Stimulated activated CD8-positive, alpha-beta memory T cell treated with anti-CD3 and anti-CD28 coated beads, Interleukin-4, amount 100 ng/mL, for 1 hour (primary cell): ENCODE measurements at places on chromosomes 6 and 20.

- DNase-seq = no peak
Observed at GRCh38 chr6:143620447-143620846, 57.3 kb upstream of the PHACTR2 start.

- DNase-seq = no peak
Observed at GRCh38 chr6:84556541-84557335, 207.7 kb downstream of the TBX18 start.

DNA sequence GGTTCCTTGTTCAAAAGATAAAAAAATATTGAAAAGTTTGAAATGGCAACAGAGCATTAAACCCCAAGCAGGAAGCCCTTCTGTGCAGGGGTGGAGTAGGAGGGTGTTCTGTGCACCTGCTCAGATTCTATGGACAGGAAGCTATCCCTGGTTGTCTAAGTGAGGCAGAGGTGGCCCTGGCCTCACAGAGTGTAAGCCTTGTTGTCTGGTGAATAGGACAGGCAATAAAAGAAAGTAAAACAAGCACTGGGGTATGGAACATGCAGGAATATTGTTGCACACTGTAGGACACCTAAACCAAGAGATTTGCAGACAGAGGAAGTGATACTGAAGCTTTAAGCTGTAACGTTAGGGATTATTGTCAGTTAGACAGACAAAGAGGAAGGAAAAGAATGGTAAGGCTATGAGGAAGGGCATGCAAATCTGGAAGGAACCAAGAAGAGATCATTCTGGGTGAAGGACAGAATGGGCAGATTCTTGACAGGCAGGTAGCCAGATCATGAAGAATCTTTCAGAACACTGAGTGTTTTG lies 66.8 kb downstream of the TBC1D7 start:
- no peak for DNase-seq

GRCh38 chr6:152948150-152948768 lies 34.6 kb downstream of the FBXO5 start:
- DNase-seq = no peak

DNA sequence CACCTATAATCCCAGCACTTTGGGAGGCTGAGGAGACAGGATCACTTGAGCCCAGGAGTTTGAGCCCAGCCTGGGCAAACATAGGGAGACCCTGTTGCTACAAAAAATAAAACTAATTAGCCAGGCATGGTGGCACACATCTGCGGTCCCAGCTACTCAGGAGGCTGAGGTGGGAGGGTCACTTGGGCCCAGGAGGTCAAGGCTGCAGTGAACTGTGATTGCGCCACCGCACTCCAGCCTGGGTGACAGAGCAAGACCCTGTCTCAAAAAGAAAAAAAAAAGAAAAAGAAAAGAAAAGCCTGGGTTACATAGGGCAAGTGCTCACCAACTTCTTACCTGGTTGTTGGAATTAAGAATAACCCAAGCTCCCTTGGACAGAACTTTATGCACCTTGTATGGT lies 14.6 kb upstream of the MYB start:
- DNase-seq = no peak

DNA sequence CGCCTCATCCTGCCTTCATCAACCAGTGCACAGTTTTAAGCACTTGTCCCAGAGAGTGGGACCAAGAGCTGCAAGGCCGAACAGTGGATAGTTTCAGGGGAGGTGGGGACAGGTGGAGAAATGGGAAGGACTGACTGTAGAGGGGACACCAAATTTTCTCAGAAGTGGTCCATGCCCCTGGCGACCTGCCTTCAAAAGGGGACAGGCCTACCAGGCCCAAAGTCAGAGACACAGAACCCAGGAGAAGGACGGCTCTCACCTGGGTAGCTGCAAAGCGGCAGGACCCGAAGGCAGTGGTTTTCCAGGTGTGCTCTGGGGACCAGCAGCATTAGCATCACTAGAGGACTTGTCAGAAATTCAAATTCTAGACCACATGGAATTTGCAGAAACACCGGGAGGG lies 5.8 kb downstream of the TFEB start:
- DNase-seq = no peak

DNA sequence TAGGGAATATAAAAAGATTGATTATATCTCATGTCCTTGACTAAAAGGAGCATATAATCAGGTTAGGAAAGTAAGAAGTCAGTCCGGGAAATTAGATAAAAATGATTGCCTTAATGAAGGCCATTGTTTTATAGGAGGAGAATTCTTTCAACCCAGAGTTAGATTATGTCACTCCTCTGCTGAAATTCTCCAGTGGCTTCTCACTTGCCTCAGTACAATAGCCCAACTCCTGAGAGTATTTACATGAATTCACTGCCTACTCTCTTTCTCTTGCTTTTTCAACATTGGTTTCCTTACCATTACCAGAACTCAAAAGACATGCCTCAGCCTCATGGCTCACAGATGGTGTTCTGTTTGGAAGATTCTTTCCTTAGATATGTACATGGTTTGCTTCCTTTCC lies 114.9 kb downstream of the EPHA7 start:
- no peak for DNase-seq

DNA sequence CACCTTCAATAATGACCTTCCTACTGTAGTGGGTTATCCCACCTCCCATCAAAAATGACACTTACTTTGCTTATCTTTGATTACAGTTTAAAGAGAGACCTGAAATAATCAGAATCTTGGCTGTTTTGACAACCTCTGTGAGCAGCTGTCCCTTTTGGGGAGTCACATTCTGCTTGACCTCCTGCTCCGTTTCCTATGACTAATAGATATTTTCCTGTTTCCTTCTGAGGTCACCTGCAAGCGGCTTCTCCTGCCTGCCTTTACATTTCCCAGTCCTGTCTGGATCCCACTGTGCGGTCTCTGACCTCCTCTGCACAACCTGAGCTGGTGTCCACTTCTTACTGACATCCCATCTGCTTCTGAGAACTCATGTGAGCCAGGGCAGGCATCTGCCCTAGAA lies 54.2 kb downstream of the TRAM2 start:
- DNase-seq = no peak

DNA sequence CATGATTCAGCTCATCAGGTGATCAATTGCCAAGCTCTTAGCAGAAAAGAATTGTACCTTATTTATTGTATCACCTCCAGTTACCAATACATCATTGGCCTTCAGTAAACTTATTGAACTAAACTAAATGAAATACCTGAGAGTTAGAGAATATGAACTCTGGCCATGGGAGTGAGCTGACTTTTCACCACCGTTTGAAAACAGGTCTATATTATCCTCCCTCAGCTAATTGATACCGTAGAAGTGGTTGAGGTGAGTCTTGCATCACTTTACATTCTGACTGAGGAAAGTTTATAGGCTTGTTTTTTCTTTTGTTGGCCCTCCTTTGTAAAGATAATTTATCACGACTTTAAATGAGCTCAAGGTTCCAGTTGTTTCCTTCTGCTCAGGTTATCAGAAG lies 52.5 kb upstream of the ADGRG6 start:
- DNase-seq = no peak

GRCh38 chr20:45181639-45182038 lies 6.9 kb downstream of the PI3 start:
- no peak for DNase-seq

- no peak for DNase-seq
Observed at GRCh38 chr6:105151644-105152043, 28.2 kb downstream of the POPDC3 start.

DNA sequence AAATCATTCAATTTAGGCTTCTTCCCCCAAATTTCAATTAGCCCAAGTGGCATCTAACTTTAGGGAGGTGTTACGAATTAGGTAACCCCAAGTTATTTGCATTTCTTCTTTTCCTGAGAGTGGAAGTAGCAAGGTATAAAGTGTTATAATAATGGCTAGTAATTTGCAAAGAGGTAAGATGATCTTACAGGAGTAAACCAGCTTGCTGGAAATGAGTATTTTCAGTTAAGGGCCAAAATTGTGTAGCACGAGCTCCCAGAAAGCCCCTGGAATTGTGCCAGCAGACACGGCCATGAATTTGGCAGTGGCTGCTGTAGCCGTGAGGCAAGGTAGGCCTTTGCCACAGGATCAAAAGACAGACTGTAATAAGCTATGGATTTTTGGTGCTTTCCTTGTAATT lies 38.0 kb downstream of the CITED2 start:
- no peak for DNase-seq

- no peak for DNase-seq
Observed at GRCh38 chr6:1633366-1634021, 23.8 kb downstream of the FOXC1 start.

GRCh38 chr6:25537349-25538018 lies 114.5 kb upstream of the SCGN start:
- no peak for DNase-seq

DNA sequence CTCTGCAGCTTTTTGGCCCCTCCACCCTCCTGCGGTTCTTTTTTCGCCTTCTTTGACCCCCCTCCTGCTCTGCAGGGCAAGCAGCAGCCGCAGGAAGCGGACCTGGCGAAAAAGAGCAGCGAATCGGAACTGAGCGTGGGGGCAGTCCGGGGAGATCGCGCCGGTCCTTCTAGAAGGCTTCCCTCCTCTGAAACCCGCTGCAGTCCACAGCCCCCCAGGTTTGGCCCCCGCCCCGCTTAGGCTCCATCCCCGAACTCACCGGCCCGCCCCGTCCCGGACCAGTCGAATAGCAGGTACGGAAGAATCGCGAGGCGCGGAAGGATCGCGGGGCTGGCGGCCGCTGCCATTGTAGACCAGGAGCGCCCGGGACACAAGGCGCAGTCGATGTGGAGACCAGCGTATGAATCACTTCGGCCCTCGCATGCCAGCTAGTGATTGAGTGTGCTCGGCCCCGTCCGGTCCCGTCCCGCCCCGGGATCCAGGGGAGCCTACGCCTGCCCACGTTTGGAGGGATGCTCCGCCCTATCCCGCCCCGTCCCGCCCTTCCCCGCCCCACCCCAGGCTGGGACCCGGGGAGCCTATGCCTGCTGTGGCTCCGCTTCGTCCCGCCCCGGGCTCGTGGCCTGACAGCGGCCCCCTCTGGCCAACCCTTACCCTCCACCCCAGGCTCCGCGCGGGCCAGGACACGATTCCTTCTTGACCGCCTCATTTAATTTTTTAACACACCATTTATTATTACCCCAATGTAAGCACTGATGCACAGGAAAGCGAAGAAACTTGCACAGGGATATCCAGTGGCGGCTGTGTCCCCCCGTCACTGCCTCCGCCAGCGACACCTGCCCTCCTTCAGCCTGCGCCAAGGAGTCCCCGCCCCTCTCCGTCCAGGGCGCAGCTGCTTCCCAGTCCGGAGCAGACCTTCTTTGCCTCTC lies at the start of gene ULBP3:
TSS of gene ULBP3 (minus strand) at position 402 of the 929 bp plus-strand sequence. CDS start at position 347, 55 bp downstream.
- peak; percentile 22 for DNase-seq

DNA sequence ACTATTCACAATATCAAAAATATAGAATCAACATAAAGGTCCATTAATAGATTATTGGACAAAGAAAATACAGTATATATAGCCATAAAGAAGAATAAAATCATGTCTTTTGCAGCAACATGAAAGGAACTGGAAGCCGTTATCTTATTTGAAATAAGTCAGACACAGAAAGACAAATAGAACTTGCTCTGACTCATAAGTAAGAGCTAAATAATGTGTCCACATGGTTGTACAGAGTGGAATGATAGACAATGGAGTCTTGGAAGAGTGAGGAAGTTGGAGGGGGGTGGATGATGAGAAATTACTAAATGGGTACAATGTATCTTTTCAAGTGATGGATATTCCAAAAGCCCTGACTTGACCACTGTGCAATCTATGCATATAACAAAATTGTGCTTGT lies 613.5 kb downstream of the PHF3 start:
- no peak for DNase-seq

GRCh38 chr20:50995506-50995905 lies 27.4 kb downstream of the KCNG1 start:
- no peak for DNase-seq

GRCh38 chr6:73832313-73832712 lies 136.3 kb downstream of the CD109 start:
- no peak for DNase-seq

DNA sequence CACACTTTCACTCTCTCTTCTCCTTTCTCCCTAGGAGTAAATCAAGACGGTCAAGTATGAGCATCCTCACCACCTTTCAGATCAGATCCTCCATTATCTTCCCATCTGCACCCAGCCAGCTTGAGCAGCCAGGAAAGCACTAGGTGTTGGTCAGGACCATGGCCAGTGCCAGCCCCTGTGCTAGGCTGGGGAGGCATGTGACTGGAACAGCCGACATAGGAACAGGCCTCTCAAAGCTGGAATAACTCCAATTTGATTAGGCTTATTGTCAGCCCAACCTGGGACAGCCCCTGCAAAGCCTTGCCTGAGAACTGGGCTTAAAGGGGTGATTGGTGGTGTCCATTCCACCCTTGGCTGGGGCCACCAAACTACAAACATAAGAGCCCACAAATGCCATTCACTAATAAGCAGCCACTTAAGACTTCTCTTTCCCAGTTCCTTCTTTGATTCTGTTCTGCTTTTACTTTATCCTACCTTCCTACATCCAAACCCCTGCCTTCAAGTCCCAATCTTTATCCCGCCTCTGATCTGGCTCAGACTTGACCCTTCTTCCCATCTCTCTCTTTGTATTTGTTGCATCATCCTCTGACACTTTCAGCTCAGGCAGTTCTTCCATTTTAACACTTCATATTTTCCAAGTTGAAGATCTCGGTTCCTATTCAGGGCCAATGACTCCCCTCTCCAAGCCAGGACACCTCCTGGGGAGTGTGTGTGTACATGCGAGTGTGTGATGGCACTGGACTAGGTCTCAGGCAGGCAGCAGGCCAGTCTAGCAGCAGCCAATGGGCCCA lies 4.5 kb upstream of the TREM2 start:
- no peak for DNase-seq

DNA sequence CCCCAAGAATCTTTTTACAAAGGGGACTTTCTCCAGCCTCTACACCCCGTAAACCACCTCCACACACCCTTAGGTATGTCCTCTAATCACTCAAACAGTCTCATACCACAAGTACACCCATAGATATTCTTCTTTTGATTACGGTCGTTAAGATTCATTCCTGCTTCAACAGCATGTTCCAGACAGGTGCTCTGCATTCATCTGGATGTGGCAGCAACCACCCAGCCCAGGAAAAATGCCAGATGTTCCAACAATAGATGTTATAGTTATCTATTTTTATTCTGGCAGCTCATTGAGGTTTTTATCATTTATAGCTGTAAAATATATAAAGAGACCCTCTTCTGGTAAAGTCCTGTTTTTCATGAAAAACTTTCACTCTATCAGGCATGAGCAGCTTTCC lies 60.7 kb downstream of the SIM1 start:
- DNase-seq = no peak

DNA sequence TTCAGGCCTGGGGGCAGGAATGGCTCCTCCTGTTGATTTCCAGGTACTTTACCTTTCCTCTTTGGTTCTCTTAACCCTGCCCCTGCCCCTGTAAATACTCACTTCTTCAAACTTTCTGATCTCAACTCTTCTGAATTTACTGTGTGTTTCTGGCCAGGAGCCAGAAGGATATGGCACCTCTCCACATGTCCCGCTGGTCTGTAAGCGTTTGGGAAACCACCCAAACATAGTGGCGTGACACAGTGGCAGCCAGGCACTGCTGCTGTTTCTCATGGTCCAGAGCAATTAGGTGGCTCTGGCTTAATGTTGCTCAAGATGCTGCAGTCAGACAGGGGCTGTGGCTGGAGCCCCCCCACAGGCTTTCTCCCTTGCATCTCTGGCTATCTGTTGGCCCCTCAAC lies 374.5 kb downstream of the RNGTT start:
- DNase-seq = no peak

- DNase-seq = no peak
Observed at GRCh38 chr6:91281901-91282300, 695.0 kb upstream of the MAP3K7 start.
